ENCODE measurements at places on chromosomes 5 and 9.

GRCh38 chr5:80541392-80541791 lies 28.7 kb downstream of the ANKRD34B start:
- no peak for DNase-seq

- no peak for DNase-seq
Observed at GRCh38 chr9:20236676-20237075, 385.6 kb downstream of the MLLT3 start.

DNA sequence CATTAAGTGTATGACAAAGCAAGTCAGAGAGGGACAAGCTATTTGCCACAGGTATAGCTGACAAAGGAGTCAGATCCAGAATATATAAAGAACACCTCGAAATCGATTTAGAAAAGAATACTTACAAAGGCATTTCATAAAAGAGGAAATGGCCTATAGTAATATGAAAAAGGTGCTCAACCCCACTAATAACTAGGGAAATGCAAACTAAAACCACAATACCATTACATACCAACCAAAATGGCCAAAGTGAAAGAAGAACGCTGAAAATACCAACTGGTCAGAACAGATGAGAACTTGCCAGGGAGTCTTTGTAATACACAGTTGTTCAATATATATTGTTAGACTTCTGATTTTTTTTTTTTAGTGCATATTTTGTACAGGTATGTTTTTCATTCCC lies 152.9 kb downstream of the CDC42SE2 start:
- DNase-seq, result no peak

- no peak for DNase-seq
Observed at GRCh38 chr5:143229896-143230675, 173.4 kb downstream of the NR3C1 start.

DNA sequence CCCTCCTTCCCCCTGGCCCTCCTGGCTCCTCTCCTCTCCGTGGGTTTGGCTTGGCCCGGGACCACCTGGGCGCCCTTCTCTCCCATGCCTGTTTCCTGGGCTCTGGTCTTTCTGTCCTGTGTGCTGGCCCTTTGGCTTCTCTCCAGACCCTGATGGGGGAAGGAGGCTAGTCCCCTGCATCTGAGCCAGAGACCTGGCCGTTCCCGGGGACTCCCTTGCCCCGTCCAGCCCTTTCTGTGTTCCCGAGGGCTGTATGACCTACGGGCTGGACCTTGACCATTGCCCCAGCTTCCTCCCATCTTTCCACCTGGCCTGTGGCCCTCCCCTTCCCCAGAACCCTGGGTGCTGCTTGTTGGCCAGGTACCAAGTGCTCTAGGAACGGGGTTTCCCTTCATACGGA lies 8.4 kb downstream of the NELFB start:
- no peak for DNase-seq

GRCh38 chr5:136038635-136039034 lies 9.8 kb downstream of the TGFBI start:
- no peak for DNase-seq

DNA sequence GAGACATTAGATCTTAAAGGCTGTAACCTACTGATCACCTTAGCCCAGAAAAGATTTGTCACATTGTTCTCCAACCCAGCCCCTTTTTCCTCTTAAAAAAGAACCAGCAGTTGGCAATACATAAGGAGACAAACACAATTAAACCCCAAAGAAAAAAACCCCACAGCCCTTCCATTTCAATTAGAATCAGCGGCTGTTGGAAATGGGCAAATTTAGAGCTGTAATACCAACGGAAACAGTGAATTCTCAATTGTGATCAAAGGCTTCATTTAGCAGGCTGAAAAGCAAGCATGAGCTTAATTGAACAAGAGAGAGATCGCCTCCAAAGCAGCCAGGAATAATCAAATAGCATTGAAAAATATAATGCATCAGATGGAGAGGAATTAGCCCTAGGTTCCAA lies 153.6 kb downstream of the FAM114A2 start:
- DNase-seq, result no peak

- DNase-seq, result no peak
Observed at GRCh38 chr9:1490341-1491232, 440.4 kb downstream of the DMRT2 start.

- DNase-seq, result no peak
Observed at GRCh38 chr5:421901-422300, 21.1 kb upstream of the EXOC3 start.

DNA sequence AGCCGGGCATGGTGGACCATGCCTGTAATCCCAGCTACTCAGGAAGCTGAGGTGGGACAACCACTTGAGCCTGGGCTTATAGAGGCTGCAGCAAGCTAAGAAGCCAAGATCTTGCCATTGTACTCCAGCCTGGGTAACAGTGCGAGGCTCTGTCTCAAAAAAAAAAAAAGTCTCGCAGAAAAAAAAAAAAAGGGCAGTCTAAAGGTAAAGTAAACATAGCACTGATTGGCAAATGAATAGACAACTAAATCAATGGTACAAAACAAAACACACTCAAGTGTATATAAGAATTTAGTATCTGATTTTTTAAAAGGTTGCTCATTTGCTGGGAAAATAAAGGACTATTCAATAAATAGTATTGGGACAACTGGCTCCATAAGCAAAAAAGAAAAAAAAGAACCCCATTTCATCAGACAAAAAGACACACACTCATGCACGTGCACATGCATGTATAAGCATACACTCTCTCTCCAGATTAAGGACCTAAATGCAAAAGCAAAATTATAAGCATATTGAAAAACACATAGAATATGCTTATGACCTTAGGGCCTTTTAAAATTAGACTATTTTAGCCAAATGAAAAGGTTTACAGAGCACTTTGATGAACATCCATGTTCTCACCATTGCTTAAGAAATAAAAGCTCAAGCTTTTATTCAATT lies 5.7 kb downstream of the IL6ST start:
- no peak for DNase-seq

GRCh38 chr5:140608722-140609121 lies 24.3 kb downstream of the CD14 start:
- no peak for DNase-seq

- DNase-seq, result no peak
Observed at GRCh38 chr5:40217553-40217952, 462.2 kb upstream of the PTGER4 start.

GRCh38 chr5:121949885-121950284 lies 11.9 kb upstream of the SRFBP1 start:
- DNase-seq, result no peak

DNA sequence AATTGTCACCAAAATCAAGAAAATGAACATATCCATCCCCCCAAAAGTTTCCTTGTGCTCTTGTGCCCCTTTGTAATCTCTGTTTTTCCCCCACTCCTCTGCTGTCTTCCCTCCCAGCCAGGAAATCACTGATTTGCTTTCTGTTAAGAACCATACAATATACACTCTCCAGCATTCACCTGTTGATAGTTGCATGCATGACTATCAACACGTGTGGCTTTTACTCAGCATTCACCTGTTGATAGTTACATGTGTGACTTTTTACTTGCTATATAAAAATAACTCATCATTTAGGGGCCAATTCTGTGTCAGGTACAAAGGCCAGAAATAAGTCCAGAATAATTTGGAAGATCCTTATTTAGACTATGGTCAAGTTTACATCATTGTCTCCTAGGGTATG lies 6.0 kb downstream of the RANBP17 start:
- DNase-seq, result no peak

DNA sequence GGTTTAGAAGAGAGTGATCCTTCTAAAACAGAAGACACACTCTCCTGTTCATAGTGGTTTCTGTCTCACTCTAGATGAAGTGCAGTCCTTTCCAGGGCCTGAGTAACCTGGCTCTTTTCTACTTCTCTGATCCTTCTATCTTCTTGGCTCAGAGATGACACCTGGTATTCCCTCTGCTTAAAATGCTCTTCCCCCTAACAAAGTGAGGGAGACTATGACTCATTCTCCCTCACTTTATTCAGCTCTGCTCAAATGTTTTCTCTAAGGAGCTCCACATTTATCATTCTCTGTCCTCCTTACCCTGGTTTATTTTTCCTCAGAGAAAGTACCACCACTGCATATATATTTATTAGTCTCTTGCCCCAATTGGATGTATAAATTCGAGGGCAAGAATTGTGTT lies 24.6 kb downstream of the TUT7 start:
- DNase-seq, result no peak

- DNase-seq, result no peak
Observed at GRCh38 chr5:68710514-68710913, 383.3 kb upstream of the SLC30A5 start.

DNA sequence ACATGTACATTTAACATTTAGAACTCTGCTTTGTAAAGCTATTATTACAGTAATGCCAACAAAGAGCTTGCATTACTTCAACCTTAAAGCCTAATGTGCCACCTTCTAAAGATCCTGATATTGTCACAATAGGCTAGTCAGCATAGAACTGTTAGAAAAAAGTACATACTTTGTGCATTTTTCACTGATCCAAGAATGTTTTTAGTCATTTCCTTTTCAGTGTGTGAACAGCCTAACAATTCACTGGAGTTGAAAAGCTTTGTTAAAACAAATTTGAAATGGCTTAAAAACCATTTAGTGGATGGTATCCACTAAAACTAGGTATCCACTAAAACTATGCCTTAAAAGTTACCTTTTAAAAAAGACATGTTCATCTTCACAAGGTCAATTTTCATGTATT lies 4.5 kb downstream of the RPS6 start:
- no peak for DNase-seq

GRCh38 chr5:180120237-180121101 lies 48.9 kb upstream of the RNF130 start:
- no peak for DNase-seq

DNA sequence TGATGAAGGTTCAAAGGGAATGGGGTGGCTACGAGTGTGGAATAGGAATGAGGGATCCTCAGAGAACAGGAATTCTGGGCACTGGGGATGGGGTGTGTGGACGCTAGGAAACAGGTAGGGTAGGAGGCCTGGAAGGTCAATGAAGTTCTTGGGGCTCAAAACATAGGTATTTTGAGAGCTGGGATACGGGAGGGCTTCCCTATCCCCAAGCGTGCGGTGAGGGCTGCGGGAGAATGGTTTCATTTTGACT lies 718 bp downstream of the QSOX2 start:
- DNase-seq, result no peak

DNA sequence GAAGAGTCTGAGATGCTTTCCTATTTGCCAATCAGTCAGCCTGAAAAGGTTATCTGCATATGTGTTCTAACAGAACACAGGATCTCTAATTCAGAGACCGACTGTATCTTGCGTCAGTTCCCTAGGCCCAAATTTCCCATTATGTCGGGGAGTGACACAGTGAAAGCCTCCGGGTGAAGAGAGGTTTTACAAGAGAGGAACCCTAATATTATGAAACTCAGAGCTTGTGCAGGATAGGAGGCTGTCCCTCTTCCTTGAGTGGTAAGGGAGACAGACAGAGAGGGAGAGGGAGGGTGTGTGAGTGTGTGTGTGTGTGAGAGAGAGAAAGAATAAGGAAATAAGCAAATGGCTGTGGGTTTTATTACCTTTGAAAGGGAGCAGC lies 1.9 kb downstream of the CD14 start:
- no peak for DNase-seq

- no peak for DNase-seq
Observed at GRCh38 chr5:6457592-6457991, 8.9 kb downstream of the UBE2QL1 start.

DNA sequence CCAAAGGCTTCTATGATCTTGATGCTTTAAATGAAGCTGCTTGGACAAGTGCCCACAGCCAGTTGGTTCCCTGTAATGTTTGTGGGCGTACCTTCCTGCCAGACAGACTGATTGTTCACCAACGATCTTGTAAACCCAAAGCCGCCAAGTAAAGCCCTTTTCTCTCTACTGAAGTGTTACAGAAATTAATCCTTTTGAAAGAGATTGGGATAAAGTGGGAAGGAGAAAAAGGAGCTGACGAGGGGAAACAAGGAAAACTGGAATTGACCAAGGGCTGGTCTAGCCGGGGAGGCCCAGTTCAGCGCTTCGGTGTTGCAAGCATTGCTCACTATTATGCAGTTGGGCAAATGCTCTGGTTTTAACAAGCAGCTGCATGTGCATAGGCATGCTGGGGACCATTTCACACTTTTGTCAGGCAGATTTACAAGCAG lies 53.2 kb downstream of the ZNF474 start:
- DNase-seq, result no peak

GRCh38 chr9:33180526-33181184 lies 13.5 kb upstream of the B4GALT1 start:
- no peak for DNase-seq

All from stimulated activated CD8-positive, alpha-beta memory T cell treated with anti-CD3 and anti-CD28 coated beads, Interleukin-7, amount 100 ng/mL, for 1 hour (primary cell).